ENCODE measurements at places on chromosomes 2 and 18.

DNA sequence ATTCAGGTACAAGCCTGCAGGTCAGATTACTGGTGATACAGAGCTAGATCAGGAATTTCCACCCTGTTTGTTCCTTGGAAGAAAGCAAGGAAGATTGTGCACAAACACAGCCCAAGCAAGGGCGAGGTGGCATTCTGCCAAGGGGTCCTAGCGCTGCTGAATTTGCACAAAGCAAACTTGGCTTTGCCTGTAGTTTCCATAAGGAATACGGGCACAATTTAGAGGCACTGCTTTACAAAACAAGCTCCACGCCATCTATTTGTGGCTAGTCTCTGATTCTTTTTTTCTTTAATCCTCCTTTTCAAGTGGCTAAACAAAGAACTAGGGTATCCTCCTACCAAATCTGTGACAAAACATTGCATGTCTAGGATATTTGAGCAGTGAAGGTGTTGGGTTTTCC, 195.5 kb upstream of the ACVR2A start:
- no peak for DNase-seq

GRCh38 chr2:173667415-173667814, 297.8 kb downstream of the SP3 start:
- DNase-seq: no peak

DNA sequence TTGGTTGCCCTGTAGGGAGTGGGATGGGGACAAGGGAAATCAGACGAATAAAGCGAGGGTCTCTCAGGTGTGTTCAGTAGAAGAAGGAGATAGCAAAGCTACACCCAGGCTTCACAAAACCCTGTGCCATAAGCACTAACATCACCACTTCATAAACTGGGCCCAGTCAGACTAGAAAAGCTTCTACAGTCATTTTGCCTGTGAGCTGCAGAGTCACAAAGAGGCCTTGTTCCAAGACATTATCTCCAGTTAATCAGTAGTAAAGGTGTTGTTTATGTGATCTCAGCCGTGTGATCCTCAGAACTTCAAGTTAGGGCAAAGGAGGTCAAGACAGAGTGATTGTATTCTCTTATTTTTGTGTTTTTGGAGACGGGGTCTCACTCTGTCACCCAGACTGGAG, 148.0 kb downstream of the GALR1 start:
- no peak for DNase-seq

DNA sequence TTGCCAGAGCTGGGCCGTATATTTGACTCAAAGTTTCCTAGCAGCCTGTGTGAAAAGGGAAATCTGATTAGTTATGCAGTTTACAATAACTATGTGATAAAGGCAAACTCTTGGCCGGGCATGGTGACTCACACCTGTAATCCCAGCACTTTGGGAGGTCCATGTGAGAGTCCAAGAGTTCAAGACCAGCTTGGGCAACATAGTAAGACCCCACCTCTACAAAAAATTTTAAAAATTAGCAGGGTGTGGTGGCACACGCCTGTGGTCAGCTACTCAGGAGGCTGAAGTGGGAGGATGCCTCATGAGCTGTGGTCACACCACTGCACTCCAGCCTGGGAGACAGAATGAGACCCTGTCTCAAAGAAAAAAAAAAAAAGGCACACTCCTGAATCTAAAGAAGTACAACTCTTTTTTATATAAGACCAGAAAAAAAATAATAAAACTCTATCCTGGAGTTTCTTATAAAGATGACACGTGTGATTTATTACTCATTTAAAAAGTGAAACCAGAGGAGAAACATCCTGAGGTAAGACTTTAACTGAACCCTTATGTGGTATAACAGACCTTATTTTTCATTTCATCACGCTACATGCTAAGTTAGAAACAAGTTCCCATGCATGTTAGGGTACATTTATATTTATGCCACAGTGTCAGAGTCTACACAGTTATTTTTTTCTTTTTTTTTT, 32.6 kb upstream of the KCMF1 start:
- no peak for DNase-seq

DNA sequence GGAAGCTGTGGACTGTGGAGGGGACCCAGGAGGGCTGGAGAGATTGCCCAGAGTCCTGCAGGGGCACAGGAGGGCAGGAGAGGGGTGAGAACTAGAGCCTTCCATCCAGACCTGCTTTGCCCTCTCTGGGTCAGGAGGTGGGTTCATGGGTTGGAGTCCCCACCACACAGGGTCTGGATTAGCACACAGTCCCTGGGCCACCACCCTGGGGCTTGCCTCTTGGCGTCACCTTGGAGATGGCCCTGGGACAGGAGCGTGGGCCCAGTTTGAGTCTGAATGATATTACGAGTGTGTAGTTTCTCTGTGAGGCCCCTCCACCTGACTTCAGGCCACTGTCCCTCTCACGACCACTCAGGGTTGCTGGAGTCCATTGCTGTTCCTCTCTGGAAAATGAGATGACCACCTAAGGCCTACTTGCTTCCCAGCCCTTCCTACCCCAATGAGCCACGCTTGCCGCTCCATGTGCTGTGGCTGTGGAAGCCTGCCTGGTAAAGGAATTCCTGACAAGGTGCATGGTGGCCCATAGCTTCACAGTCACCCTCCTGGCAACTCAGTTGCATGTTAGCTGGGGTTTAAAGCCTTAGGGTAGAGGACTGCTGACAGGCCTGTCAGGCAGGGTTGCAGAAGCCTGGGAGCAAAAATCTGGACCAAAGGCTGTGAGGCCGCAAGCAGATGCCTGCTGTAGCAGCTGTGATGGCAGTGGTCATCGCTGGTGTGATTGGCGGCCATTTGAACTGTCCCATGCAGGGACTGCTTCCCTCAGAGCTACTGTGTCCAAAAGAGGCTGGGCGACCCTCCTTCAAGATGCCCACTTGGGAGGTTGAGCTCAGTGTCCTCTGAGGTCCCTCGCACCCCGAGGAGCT, 14.2 kb downstream of the ATOH8 start:
- no peak for DNase-seq

- DNase-seq: no peak
Measured at GRCh38 chr2:149064365-149064841, 25.9 kb downstream of the LYPD6B start.

DNA sequence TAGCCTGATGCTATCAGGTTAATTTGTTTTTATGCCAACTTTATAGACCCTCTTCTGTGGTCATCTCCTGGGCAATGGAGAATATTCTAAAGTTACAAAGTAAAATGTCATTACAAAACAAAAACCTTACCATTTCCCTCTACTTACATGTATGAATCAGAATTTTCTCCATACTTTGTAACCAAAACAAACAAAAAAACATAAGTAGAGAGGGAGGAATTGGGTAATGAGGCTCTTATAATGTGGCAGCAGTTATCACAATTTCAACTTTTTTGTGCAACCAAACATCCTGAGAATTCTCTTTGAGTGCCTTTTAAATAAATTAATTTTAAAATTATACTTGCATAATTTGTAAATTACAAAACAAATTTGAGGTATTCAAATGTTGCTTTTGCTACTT, 332.8 kb downstream of the TXNL1 start:
- DNase-seq: no peak

DNA sequence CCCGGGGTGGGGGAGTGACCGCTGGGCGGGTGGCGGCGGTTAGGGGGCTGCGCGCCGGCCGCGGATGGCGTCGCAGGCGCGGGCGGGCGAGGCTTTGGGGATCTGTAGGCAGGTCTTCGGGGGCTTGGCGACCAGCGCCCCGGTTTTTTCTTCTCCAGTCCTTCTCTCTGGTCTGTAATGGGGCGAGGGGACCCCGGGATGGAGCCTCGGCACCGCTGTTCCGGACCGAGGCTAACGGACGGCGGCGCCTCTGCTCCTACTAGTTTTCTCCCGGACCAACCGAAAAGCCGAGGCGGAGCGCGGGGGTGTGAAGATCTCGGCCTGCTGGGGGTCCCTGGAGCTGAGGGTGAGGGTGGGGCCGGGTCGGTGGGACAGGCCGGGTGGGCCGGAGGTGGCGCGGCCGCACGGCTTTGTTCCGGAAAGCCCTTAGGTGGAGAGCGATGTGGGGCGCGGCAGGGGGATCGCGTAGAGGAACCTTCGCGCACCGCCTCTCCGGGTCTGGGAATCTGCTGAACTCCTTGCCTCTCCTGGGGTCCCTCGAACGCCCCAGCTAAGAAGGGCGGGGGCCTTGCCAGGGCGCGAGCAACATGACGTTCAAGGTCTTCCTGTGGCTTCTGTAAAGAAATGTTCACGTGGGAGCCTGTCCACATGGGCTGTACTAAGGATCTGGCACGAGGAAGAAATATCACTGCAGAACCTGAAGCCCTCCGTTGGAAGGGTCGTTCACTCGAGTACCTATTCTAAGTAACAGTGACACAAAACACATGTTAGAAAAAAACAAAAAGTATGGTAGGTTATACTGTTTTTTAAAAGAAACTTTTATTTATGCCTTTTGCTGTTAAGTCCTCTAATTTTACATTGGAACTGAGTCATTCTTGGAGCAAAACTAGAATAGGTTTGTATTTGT, 861 bp downstream of the SLC39A10 start:
- DNase-seq: peak; percentile 81

GRCh38 chr2:217783243-217783642, 219.6 kb downstream of the TNS1 start:
- DNase-seq: no peak
